ENCODE measurements at places on chromosomes 6 and 20.

GRCh38 chr6:130296854-130297253, 69.0 kb upstream of the TMEM200A start:
- no peak for DNase-seq

DNA sequence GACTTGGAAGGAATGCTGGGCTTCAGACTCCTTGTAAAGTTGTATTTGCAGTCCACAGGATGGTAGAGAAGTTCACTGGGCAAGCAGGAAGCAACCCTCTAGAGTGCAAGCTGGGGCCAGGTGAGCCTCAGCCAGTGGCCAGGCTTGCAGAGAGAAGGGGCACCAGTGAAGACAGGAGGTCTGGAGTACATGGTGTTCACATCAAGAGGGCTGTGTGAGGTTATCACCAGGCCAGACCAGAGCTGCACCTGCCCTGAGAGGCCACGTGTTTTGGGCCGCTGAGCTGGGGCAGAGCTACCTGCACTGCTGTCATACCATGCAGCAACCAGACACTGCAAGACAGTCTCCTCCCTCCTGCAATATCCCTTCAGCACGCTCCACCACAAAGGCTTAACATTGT, 79.0 kb downstream of the SH3BGRL2 start:
- no peak for DNase-seq

GRCh38 chr6:165988302-165988756, 179.3 kb downstream of the TBXT start:
- DNase-seq: no peak

- peak; percentile 38 for DNase-seq
These were observed 988 bp downstream of the TXNDC5 start for GRCh38 chr6:7909323-7910276.

GRCh38 chr6:130132286-130132701, 90.5 kb downstream of the SAMD3 start:
- no peak for DNase-seq
